Stimulated activated CD8-positive, alpha-beta memory T cell treated with anti-CD3 and anti-CD28 coated beads, Interleukin-4, amount 100 ng/mL, for 4 hours (primary cell): ENCODE measurements at places on chromosomes 6 and 20.

GRCh38 chr20:52565614-52566013 is 374.0 kb upstream of the ZFP64 start:
- DNase-seq: no peak

DNA sequence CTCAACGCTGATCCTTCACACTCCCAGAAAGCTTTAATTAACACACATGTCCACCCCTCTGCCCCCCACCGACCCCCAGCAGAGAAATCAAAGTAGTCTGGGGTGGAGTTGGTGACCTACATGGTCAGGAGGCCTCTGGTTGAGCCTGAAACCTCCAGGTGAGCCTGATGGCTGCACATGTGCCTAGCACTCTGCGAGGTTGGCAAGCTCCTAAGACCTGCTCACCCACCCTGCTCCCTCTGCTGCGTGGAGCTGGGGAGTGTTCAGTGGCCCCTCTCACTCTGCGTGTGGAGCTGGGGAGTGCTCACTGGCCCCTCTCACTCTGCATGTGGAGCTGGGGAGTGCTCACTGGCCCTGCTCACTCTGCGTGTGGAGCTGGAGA is 7.9 kb upstream of the YTHDF1 start:
- no peak for DNase-seq

- no peak for DNase-seq
Observed at GRCh38 chr6:11272491-11273192, 40.2 kb upstream of the NEDD9 start.

GRCh38 chr6:160030103-160030502 is 61.2 kb downstream of the IGF2R start:
- no peak for DNase-seq

DNA sequence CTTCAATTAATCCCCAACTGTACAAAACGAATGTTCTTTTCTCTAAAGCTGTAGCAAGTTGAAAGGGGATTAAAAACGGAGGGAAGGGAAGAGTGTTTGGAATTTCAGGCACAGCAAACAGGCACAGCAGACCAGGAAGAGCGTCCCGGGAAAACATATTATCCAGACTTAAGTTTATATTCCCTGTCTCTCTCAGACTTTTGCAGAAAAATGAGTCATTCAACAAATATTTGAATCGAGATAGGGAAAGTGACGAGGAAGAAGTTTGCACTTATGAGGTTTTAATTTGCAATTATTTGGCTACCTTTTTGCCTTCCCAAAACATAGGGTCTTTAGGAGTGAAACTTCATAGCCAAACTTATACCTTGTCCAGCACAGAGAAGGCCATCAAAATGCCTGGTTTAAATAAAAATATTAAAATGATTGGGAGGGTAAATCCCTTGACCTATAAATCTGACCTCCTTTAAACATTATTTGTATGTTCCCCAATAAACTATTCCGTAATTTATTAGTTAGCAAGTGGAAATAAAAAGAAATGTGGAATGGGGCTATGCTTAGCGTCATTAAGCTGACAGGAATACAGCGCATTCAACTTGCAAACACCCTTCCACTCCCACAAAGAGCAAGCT is 16.0 kb downstream of the HFE start:
- no peak for DNase-seq

GRCh38 chr6:152124429-152125074 is 317.1 kb downstream of the ESR1 start:
- DNase-seq: no peak

DNA sequence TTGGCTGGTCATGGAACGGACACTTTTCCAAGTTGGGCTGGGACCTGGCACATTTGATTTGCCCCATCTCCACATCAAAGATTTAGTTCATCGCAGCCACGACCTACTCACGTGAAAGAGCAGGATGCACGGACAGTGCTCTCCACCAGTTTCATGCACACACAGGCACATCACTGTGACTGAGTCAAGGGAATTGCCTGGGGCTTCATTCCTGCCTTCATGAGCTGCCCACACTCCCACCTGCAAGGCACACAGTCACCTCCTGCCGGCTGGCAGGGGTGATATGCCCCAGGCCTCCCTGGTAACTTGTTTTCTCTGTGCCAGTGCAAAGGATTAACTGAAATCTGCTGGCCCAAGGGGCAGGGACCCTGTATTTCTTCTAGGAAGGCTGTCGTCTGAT is 23.3 kb upstream of the CST1 start:
- DNase-seq: no peak

DNA sequence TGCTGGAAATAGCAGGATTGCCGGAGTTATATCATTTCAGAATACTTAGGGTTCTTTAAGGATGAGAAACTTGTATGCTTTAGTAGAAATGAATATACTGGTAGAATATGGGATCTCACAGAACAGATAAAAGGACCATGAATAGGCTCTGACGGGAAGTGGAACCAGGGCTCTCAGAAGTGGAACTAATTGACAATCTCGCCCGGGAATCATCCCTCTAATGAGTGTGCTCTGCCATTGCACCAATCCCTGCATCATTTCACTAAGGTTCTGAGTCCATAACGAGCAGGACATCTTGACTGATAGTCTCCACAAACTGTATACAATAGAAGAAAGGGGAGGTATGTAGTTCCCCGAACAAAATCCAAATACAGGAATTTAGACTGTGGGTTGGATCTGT is 150.1 kb downstream of the COL9A1 start:
- DNase-seq: no peak

- no peak for DNase-seq
Observed at GRCh38 chr20:14700639-14700960, 363.2 kb upstream of the FLRT3 start.

DNA sequence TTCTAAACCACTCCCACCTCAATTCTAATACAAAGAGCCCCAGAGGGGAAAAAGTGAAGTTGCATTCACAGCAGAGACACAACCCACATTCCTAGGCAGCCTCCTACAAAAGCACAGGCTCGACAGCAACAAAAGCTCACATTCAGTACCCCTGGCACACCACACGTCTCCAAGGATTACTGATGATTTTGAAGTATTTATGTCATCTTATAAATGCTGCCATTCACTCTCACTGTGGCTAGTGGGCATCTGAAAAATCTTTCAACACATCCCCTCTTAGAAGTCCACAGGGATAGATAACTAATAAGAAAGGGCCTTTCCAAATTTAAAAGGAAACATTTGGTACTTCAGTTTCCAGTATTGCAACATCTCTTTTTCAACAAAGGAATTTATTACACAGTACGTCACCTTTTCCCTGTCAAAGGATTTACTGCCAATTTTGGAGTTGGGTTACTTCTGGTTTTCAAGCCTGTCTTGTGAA is 146.7 kb downstream of the TASP1 start:
- DNase-seq: no peak

- no peak for DNase-seq
Observed at GRCh38 chr6:36383606-36384005, 3.9 kb downstream of the ETV7 start.

DNA sequence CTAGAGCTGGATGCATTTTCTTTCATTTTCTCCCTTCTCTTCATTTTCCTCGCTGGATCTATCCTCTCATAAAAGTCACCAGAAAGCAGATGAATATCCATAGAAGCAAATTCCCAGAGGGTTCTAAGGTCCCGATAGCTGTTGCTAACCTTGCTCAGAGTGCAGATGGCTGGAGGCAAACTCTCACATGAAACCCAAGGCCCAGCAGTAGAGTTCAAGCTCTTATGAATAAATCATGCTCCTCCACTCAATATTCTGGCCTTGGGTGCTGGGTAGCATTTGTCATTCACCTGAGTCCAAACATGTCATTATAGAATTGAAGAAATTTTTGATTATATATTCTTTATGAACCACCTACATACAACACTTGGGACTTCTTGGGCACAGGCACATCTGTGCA is 539.7 kb upstream of the MARCKS start:
- no peak for DNase-seq

- no peak for DNase-seq
Observed at GRCh38 chr6:44254191-44255104, 2.9 kb downstream of the SLC35B2 start.

- peak; percentile 93 for DNase-seq
Observed at GRCh38 chr6:35468181-35468979, at the start of gene RPL10A. TSS of gene RPL10A (plus strand) at chr6:35468401. CDS start at chr6:35468435, 34 bp downstream.

DNA sequence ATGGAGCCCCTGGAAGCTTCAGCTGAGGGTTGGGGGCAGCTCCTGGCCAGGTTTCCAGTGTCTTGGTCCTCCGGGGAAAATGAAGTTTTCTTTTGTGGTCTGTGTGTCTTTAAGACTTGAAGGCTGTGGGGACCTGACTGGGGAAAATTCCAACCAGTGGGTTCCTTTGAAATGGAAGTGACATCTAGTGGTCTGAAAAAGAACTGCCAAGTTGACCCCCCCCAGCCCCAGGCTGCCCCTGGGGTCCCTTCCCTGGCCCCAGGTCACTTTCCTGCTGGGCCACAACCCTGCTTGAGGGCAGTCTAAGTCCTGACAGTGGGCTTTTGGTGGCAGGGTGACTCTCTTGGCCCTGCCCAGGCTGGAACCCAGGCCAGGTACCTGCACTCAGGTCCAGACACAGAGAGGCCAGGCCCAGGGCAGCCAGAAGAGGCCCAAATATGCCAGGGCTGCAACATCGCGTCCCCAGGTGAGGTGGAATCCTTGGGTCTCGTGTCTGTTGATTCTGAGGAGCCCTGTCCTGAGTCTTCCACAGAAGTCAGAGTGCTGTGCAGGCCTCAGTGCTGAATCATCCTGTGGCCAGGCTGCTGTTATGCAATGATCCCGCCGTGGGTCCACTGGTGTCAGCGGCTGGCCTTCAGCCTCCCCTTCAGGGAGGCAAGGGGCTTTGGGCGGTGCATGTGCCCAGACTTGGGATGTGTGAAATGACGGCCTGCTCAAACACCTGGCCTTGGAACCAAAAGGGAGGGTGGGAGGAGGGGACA is 68.4 kb downstream of the VEGFA start:
- DNase-seq: no peak
